ENCODE measurements at places on chromosomes 7 and 10.

- no peak for DNase-seq
Observed at GRCh38 chr10:74586088-74586585, 240.3 kb upstream of the KAT6B start.

DNA sequence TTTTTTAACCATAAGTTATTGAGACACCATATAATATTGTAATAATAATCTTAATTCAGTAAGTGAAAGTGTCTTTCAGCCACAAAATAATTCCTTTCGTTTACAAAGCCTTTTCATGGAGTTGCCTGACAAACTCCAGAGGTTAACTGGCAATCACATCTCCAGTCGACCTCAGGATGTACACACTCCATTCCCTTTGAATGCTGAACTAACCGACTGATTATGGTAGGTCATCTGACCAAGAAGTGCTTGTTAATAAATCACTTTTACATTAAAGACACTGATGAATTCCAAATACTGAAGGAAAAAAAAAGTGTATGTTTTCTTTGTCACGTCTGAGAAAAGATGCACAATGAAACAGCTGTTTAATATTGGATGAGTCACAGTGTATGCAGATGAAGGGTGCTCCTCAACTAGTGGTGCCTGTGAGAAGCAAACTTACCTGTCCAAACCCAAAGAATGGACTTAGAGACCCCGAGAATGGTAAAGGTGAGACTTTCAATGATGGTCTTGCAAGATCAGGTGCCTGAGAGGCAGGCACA is 348.1 kb upstream of the VWC2 start:
- no peak for DNase-seq

- peak; percentile 21 for DNase-seq
Observed at GRCh38 chr7:120941064-120941463, 9.5 kb upstream of the ING3 start.

DNA sequence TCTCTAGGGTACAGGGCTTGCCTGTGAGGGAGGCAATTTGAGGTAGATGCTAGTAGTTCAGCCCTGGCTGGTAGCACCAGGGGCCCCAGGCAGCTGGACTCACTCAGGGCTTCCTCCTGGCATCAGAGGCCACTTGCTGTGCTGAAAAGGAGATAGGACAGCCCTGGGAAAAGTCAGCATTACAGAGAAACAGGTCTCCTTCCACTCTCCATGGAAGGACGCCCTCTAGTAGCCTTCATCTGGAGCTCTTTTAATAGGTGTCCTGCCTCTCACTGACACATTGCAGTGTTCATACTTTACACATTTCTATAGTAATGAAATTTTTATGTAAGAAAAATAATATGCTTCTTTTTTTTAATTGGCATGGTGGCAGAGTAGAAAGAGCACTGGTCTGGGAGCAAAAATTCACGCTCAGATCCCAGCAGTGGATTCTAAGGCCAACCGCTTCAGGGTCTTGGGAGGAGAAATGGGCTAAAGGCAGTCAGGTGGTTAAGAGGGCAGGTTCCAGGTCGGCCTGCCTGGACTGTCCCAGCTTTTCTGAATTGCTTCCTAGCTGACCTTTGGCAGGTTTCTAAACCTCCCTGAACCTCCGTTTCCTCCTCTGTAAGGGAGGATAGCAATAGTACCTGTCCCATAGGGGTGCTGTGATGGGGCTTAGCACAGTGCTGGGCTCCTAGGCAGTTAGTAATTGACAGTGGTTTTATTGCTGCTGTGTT is 35.8 kb downstream of the AIFM2 start:
- DNase-seq, result no peak

GRCh38 chr10:14001298-14002040 is 329.3 kb downstream of the FRMD4A start:
- no peak for DNase-seq

DNA sequence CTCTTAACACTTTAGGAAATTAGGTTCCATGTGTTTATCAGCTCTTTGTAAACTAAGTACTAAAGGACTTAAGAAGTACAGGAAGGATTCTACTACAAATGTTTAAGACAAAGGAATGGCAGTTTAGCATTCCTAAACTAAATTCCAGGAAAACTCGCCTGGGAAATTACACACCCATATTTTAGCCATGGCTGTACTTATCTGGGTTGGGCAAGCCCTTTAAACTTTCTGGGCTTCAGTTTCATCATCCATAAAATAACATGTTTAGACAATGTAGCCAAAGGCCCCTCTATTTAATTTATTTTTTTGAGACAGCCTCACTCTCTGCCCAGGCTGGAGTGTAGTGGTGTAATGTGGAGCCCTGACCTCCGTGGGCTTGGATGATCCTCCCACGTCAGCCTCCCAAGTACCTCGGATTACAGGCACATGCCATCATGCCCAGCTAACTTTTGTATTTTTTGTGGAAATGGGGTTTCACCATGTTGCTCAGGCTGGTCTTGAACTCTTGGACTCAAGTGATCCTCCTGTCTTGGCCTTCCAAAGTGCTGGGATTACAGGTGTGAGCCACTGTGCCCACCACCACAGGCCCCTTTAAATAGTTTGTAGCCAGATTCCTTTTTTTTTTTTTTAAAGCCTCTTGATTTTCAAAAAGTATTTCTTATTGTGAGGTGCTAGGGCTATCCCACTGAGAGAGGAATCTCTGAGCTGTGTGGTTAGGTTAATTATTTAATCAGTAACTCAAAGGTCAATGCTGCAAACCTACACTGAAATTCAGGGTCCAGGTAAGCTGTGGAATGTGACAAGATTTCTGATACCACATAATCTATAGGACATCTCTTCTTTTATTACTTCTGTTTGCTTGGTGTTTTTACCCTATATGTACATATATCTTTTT is 32.1 kb downstream of the TMEM60 start:
- no peak for DNase-seq

GRCh38 chr7:80815733-80816132 is 103.1 kb downstream of the SEMA3C start:
- DNase-seq, result no peak

DNA sequence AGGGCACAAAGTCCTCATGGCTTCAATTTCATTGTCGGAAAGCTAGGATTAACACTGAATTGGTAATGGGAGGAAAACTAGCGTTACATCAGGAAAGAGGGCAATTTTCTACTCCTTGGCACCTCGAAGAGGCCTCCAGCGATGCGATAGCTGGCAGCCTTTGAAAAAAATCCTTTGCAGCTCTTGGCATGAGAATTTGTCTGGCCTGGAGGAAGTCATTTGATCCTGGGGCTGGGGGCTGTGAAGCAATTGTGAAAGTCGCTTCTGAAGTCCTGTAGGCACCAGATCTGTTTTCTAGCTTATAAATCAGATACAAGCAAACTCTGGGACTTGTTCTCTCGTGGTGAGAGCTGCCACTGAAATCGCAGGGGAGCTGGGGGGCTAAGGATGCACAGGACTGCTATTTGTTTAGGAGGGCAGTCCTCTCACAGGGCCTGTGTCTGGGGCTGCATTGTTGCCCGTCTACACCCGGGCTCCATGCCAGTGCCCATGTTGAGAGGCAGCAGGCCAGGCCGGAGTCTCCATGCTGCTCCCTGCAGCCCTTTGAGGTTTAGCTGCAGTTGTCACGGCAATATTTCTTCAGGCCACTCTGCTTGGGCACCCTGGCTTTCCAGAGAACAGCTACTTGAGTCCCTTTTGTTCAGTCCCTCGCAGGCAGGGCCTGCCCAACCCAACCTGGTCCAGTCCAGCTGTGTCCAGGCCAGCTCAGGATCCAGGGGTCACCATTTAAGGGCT is 206.8 kb upstream of the LYZL1 start:
- no peak for DNase-seq

GRCh38 chr7:96322373-96322695 is 436 bp upstream of the SLC25A13 start:
- no peak for DNase-seq

DNA sequence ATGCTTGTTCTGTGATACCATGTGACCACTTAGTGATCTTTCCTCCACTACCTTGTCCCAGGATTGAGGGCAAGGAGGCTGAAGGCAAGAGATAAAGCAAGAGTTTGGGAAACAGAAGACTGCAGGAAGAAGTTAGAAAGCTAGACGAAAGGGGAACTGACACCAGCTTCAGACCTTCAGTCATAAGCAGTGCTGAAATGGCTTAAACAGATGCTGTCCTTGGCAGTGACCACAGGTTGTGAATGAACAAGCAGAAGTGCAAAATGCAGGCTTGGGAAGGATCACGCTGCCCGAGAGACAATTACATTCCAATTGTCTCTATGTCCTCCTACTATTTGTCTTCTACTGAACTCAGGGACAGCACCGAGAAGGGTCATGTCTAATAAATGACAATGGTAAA is 704.9 kb upstream of the AUTS2 start:
- DNase-seq, result no peak

GRCh38 chr10:60894786-60895185 is 49.2 kb downstream of the RHOBTB1 start:
- peak; percentile 2 for DNase-seq

DNA sequence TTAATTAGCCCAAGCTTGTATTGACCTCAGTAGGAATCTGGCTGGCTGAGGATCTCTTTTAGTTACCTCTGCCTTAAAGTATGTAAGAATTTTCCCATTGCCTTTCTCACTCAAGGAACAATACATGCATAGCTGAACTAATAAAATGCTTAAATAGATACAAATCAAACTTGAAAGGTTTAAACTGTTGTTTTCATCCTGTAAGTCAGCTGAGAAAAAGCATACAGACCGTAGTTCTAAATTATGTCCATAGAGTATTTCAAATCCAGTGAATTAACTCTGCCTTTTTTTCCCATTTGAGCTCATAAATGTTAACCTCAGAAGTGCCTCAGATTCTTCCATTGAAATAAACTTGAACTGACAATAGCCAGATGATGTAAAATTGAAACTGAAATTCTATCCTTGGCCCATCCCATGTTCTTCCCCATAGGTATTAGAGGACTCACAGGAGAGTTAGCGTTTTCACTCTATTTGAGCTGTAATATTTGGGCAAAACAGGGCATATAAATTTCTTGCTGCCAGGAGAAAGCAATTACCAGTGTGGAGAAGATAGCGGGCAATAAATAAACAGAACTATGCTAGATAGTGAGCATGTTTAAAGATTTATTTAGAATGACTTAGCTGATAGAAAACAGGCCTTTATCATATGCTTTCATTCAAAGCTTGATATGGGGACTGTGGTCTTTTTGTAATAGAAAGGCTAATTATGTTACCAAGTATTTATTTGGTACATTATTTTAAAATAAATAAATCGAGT is 163.7 kb downstream of the WNT2 start:
- no peak for DNase-seq

- no peak for DNase-seq
Observed at GRCh38 chr10:1057106-1057657, 997 bp downstream of the WDR37 start.

GRCh38 chr10:75394221-75394620 is 7.3 kb downstream of the ZNF503 start:
- no peak for DNase-seq

DNA sequence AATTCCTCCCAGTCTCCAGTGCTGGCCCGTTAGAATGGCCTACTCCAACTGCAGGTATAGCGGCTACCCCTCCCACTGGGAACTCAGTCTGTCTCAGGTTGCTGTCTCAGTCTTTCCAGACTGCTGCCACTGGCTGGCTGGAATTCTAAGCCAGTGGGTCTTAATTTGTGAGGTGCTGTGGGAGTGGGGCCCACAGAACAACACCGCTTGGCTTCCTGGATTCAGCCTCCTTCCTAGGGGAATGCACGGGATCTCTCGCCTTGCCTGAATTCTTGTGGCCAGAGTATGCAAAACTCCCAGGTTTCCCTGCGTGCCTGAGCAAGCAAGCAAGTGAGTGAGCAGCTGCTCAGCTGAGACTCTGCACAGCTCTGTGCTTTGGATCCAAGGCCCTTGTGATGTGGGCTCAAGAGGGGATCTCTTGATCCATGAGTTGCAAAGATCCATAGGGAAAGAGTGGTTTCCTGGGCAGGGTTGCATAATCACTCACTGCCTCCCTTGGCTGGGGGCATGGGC is 41.5 kb upstream of the GPR141 start:
- DNase-seq, result no peak

GRCh38 chr7:107882766-107883165 is 8.2 kb upstream of the DLD start:
- DNase-seq, result no peak

DNA sequence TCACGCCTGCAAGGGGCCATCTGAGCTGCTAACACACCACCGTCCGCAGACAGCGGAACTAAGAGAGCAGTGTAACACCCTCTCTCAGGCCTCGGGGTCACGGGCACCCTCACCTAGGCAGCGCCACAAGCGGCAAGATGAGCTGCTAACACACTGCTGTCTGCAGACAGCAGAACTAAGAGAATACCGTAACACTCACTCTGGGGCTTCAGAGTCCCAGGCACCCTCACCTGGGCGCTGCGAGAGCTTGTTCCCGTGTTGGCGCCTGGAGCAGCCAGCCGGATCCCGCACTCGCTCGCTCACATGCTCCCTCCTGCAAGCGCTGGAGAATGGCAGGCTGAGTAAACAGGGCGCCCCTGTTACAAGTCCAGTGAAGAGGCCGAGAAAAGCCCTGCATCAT is 160.2 kb downstream of the SRPK2 start:
- DNase-seq, result no peak

GRCh38 chr10:34758447-34758996 is 56.6 kb downstream of the PARD3 start:
- DNase-seq, result peak; percentile 66

- DNase-seq, result peak; percentile 44
Observed at GRCh38 chr10:22626784-22627183, 87.6 kb downstream of the PIP4K2A start.

Measured in COLO829 (cell line).